ENCODE measurements at places on chromosomes 6 and 20.

DNA sequence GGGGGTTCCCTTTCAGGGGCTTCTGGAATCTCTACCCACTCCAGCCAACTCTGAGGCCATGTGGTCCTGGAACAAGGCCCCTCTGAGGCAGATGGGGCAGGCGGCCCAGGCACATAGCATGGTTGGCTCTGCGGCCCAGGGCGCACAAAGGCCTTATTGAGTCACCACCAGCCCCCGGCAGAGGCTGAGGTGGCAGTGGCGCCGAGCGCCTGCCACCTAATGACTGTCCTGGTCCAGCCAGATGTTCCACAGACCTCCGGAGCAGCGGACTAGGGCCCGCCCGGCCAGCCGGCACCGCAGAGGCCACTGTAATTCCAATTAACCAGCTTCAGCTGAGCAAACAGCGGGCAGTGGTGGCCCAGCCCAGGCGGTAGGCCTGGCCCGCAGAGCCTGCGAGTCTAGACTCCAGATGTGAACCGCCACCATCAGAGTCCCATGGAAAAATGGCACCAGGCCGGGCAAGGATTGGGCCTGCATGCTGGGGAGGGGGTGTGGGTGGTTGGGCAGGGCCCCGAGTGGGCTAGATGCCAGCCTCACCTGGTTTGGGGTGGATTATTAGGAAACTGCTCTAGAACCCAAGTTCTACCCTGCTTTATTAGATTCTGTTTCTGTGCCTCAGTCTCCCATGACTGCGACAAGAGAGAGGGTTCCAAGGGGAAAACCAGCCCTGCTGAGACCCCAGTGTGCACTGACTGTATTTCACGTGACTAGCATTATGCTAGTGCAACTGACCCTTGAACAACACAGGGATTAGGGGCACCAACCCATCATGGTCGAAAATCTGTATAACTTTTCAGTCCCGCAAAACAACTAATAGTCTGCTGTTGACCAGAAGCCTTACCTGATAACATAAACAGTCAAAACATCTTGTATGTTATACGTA lies 34.1 kb upstream of the ID1 start:
- no peak for DNase-seq

- DNase-seq = no peak
These were observed 78.0 kb downstream of the SLC22A3 start for GRCh38 chr6:160426136-160426535.

GRCh38 chr20:34938466-34939163 lies 17.0 kb downstream of the GSS start:
- DNase-seq = peak; percentile 19

DNA sequence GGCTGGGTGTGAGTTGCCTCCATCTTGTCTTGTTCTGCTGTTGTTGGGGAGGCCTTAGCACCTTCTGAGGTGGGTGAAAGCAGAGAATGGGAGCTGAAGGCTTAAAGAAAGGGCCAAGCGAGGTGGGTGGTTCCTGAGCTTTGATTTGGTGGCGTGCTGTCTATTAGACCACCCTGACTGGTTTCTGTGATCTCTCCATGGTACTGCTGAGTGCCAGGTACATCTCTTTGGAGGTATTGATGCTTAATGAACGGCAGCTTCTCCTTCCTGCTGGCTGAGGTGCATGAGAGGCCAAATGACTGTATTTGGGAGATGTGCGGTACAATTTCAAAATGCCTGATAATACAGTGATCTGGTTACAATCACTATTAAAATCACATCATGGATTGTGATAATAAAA lies 15.4 kb downstream of the RIN2 start:
- no peak for DNase-seq

DNA sequence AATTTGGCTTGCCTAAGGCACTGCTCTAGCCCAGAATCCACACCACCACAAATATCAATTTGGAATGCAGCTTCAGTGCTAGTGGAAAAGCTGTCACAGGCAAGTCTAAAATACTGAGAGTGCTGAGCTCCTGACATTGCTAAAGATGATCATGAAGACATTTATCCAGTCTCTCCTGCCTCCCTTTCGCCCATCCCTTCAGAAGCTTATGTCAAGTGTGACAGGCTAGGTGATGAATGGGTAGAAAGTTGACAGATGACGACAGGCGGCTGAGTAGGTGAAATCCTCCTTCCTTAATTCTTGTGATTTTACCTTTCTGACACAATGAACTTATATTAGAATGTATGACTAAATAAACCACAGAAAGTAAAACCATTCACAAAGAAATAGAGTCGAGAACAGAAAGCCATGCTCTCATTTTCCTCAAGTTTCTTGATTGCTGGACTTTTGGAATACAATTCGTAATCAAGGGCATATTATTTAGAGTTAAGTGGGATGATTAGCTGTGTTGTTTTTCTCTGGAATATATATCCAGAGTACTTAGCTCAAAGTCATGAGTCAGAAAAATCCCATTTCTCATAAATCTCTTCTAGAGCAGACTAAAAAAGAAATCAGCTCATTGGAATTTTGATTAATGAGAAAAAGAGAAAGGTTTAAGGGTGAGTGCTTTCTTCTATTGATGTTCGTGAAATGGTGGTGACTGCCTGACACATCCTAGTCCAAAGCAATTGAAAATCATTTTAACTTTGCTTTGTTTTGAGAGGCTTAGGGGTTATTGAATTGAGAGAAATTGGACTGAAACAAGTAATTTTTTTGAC lies 1228.2 kb upstream of the CITED2 start:
- DNase-seq = no peak

- DNase-seq = peak; percentile 80
These were observed 161.7 kb downstream of the DTNBP1 start for GRCh38 chr6:15500901-15501825.

GRCh38 chr20:37334450-37334849 lies 11.5 kb upstream of the SRC start:
- no peak for DNase-seq

GRCh38 chr6:38207375-38207774 lies 387.8 kb downstream of the ZFAND3 start:
- DNase-seq = no peak

DNA sequence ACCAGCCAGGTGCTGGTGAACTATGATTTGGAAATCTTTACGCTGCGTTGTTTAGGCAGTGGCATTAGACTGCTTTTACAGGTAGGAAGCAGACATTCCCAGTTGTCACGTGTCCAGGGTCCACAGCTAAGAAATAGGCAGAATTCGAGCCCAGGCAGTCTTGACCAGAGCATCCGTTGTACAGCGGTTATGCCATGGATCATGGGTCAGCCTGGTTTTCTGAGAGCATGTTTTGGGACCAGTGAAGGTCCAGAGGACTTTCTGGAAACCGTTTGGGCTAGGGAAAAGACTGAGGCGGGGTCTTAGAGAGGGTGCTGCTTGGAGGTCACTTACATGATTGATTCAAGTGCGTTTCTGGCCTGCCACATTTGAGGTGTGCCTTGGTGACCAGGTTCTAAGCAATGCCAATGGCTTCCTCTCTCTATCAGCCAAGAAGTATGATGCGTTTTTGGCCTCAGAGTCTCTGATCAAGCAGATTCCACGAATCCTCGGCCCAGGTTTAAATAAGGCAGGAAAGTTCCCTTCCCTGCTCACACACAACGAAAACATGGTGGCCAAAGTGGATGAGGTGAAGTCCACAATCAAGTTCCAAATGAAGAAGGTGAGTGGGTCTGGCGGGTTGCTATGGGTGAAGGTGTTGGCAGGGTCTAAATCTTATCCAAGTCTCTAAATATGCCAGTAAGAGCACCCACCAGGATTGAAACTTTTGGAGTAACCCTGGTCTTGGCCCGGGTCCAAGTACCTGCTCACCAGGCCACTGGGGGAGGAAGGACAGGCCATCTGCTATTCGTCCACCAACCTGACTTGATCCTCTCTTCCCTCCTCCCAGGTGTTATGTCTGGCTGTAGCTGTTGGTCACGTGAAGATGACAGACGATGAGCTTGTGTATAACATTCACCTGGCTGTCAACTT lies 1.8 kb downstream of the RPL10A start:
- peak; percentile 41 for DNase-seq

- DNase-seq = no peak
These were observed 165.8 kb downstream of the ZFAND3 start for GRCh38 chr6:37985355-37985754.

DNA sequence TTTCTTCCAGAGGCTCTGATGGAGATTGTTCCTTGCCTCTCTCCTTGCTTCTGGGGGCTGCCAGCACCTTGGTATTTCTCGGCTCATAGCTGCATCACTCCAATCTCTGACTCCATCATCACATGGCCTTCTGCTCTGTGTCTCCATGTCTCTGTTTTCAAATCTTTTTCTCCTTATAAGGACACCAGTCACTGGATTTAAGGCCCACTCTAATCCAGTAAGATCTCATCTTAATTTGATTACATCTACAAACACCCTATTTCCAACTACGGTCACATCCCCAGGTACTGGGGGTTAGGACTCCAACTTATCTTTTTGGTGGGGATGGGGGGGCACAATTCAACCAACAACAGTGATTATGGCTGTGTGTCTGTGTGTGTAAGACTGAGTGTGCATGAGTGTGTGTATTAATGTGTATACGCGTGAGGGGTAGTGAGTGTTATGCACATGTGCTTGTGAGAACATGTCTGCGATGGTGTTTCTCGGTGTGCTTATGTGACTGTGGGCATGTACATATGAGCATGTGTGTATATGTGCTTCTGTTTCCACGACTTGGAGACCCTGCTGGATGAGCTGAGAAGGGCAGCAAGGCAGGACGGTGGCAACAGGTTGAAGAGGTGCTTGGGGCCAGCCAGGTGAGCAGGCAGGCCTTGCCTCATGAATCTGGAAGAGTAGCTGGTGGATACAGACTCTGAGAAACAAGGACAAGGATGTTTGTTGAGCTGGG lies 130.5 kb downstream of the MRPL14 start:
- no peak for DNase-seq
